ENCODE measurements at places on chromosomes 11 and 22.

GRCh38 chr22:23376256-23376655 is 195.9 kb downstream of the BCR start:
- DNase-seq, result peak; percentile 45

- DNase-seq, result no peak
Observed at GRCh38 chr11:104390651-104391050, 226.7 kb upstream of the PDGFD start.

DNA sequence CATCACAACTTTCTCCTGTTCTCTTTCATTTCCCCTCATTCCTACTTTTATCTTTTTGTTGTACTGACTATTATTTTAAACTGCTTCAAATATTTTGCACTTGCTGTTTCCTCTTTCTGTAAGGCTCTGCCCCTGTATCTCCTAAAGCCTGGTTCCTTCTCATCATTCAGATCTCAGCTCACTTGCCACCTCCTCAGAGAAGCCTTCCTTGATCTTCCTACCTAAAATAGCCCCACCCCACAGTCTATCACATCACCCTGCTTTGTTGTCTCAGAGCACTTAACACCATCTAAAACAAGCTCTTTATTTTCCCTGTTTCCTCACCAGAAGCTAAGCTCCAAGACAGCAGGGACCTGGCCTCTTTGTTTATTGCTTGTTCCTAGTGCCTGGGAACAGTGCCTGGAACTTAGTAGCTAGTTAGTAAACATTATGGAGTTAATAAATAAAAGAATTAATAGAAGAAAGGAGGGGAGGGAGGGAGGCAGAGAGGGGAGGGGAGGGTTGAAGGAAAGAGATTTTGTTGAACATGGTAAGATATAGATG is 2.5 kb upstream of the STK33 start:
- no peak for DNase-seq

DNA sequence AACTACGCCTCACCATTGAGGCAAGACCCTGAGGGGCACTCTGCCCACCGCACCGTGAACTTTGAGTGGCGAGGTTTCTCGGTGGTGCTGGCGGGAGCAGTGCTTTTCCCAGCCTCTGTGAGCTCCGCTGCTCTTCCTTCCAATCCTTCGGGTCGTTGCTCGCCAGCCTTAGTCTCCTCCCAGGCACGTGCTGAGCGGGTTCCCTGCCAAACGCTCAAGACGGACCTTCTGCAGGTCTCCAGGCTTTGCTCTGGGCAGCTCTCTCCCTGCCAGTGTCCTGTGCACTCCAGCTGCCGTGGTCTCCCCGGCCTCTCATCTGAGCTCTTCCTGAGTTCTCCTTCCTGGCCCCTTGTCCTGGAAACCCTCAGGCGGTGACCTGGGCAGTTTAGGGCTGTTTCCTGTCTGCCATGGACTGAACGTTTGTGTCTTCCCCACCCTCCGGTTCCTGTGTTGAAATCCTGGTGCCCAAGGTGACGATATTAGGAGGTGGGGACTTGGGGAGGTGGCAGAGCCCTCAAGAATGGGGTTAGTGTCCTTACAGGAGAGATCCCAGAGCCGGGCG is 11.2 kb upstream of the MUC6 start:
- DNase-seq, result no peak

DNA sequence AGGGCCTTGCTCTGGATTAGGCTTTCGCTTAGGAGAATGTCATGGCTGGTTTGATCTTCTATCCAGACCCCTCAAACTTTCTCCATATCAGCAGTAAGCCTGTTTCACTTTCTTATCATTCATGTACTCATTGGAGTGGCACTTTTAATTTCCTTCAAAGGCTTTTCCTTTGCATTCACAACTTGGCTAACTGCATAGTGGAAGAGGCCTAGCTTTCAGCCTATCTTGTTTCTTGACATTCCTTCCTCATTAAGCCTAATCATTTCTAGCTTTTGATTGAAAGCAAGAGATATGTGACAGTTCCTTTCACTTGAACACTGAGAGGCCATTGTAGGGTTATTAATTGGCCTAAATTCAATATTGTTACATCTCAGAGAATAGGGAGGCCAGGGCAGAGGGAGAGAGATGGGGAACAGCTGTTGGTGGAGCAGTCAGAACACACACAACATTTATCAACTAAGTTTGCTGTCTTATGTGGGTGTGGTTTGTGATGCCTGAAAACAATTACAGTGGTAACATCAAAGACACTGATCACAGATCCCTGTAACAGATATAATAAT is 37.7 kb upstream of the APOBEC3A start:
- no peak for DNase-seq

DNA sequence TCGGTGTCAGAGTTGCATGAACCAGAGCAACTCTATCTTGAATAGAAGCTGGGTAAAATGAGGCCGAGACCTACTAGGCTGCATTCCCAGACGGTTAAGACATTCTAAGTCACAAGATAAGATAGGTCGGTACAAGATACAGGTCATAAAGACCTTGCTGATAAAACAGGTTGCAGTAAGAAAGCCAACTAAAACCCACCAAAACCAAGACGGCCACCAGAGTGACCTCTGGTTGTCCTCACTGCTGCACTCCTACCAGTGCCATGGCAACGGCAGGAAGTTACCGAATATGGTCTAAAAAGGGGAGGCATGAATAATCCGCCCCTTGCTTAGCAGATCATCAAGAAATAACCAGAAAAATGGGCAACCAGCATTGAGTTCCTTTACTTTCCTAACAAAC is 2.4 kb upstream of the KAT5 start:
- DNase-seq, result no peak
